ENCODE measurements at places on chromosomes 1 and 21.

DNA sequence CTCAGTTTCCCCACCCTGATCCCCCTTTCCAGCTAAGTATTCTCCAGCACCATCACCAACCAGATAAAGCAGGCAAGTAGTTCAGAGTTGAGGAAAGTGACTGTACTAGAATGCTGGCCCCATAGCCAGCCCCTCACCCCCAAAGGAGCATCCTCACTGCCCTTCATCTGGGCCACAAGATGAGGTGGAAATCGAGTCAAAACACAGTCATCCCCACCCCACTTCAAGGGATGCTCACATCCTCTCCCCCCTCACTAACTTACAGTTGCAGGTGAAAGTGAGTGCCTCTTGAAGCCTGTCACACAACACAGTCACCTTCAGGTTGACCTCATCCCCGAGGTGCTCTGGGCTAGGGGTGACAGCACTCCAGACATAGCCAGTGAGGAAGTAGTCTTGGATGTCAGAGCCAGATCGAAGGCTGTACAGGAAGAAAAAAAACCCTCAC, 30.4 kb downstream of the PIK3C2B start:
- DNase-seq: no peak

GRCh38 chr1:119674835-119675289, 26.8 kb upstream of the ZNF697 start:
- DNase-seq: peak; percentile 18

DNA sequence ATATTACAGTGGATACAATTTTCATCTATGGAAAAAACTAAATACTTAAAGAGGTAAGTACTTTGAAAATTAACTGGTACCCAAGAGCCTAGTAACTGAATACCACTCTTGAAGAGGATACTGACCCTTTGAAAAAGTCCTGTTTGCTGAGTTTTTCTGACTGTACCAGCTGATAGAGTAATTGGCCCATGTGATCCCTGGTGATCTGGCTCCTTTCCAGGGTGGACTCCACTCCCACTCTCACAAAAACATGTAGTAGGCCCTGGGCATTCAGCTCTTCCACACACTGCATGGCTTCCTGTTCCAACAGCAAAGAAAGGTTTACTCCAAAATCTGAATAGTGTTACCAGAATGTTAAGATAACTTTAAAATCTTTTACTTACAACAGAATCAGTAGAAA, 53.6 kb upstream of the HP1BP3 start:
- DNase-seq: no peak

GRCh38 chr21:27250366-27250765, 283.5 kb upstream of the ADAMTS5 start:
- no peak for DNase-seq

- no peak for DNase-seq
These were observed 588.0 kb upstream of the BEND5 start for GRCh38 chr1:49364676-49365075.

DNA sequence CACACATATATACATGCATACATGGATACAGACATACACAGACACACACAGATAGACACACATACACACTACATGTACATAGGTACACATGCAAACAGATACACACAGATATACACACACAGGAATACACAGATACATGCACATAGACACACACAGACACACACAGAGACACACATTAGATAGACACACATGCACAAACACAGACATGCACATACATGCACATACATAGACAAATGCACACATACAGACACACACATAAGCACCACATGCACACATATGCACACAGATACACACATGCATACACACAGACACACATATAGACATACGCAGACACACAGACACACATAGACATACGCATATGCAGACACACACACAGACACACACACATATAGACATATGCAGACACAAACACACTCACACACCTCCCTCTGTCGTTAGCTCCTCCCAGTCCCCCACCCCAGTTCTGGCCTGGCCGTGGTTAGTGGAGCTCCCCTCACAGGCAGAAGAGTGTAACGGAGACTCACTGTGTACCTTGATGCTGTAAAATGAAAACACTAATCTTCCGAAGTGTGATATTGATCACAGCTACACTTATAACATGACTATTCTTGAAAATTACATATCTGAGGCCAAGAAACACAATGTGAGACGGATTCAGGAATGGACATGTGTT, 7.6 kb downstream of the UBASH3A start:
- DNase-seq: no peak

- peak; percentile 66 for DNase-seq
These were observed 53.5 kb upstream of the CNTN2 start for GRCh38 chr1:204989266-204990058.

GRCh38 chr1:199684686-199685273, 342.7 kb upstream of the NR5A2 start:
- no peak for DNase-seq

Measured in heart right ventricle (tissue), 16 donors.